ENCODE measurements at places on chromosomes 16 and 17.

- no peak for DNase-seq
Observed at GRCh38 chr16:19948186-19949104, 63.8 kb upstream of the GPRC5B start.

GRCh38 chr16:7148606-7149005 lies 184.0 kb upstream of the RBFOX1 start:
- no peak for DNase-seq

GRCh38 chr16:88747588-88748301 lies 37.3 kb downstream of the PIEZO1 start:
- DNase-seq = peak; percentile 19

GRCh38 chr16:3023415-3023668 lies 400 bp downstream of the HCFC1R1 start:
- no peak for DNase-seq

DNA sequence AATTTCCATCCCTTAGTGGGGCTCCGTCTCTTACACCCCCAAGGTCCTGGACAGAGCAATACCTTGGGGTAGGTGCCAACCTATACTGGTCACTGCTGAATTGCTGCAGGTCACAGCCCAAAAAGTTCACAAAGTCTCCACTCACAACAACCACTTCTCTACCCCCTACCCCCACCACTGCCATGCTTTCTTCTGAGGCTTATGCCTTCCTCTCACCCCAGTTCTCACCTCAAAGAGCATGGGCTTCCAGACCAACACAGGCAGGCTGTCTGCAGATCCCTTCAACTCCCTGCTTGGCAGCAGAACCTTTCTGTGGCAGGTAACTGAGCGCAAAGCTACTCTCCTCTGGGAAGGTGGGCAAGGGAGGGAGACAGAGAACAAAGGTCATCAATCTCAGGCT lies 35.5 kb downstream of the C16orf78 start:
- no peak for DNase-seq

- DNase-seq = no peak
Observed at GRCh38 chr16:22071331-22071910, 20.9 kb upstream of the VWA3A start.

GRCh38 chr17:28199115-28199514 lies 119.9 kb upstream of the TMEM97 start:
- DNase-seq = no peak

All from T-helper 2 cell treated with Interferon-gamma antibody and Interleukin-4, amounts not matched to agents 5 μg/mL and 100 μg/mL, for 36 hours (primary cell).